ENCODE measurements at places on chromosomes 11 and 22.

GRCh38 chr11:75938543-75938942, 123.5 kb downstream of the UVRAG start:
- no peak for DNase-seq

DNA sequence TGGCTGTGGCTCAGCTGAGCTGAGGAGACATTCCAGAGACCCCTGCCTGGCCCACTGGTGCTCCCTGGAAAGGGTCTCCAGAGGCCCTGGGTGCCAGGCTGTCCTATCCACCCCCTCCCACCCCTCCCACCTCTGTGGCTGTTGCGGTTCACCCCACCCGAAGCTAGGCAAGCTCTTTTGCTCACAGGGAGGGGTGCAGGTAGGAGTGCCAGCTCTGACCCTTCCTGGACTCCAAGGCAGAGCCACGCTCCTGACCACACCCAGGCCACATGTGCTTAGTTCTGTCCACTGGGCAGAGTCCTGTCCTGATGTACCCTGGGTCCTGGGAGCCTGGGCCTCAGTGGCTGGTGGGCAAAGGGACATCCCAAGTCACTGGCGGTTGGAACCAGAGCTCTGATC, 16.4 kb downstream of the IL17REL start:
- no peak for DNase-seq

- DNase-seq, result no peak
Observed at GRCh38 chr11:12772324-12772723, 98.1 kb downstream of the TEAD1 start.

- no peak for DNase-seq
Observed at GRCh38 chr11:60370252-60370810, 8.0 kb upstream of the MS4A7 start.

GRCh38 chr11:78151804-78152203, 12.4 kb upstream of the ALG8 start:
- no peak for DNase-seq

DNA sequence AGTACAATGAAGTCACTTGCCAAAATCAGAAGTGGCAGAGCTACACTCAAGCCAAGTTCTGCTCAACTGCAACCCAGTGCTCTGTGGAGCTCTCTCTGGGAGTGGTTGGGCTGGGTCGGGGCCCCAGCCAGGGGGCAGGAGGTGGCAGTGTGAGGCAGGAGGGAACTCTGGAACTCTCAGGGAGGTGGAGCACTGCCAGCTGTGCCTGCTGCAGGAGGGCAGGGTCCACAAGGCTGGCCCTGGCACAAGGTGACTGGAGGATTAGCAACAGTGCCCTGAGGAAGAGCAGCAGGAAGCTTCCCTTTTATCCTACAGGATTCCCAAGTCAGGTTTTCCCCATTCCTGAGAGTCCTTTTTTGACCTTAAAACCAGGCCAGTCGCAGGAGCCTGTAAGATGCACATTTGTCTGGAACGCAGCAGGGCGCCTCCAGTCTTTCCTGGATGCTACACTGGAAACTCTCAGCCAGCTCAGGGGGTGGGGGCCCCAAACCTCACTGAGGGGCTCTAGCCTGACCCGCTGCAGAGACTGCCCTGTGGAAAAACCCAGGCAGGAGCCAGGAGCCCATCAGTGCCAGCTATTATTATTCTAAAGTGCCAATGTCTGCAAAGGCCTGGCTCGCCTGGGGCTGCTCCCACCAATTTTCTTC, 31.8 kb downstream of the DKK3 start:
- DNase-seq, result no peak

All from KG1 (cell line).